ENCODE measurements at places on chromosomes 4 and X.

DNA sequence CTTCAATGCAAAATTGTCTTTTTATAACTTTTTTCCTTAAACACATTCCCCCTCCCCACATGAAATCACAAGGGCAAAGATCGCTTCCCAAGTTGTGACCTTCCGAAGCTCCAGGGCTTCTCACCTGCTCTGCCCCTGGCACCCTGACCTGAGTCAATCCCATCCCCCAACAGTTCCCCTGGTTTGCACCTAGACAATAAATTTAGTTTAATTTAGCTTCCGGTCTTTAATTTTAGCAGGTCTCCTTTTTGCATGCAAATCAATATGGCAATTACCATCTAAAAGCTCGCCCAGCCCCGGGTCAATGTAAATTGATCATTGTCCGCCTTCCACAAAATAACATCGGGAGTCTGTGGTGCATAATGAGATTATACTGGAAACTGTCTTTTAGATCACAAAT lies 6.8 kb downstream of the BCOR start:
- DNase-seq = no peak

DNA sequence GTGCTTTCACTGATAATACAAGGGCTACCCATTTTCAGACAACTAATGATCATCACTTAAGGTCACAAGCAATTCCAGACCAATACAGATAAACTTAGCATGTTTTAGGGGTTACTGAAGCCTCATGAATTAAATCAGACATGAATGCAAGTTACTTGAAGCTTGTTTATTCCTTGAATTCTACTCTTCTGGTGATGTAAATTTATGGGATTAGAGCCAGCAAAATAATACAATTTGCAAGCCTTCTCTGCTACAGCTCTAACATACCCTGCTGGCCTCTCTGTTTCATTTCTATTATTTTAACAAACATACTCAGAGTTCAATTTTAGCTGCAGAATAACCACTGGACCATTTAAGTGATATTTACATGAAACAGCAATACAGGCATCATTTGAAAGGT lies 60.7 kb downstream of the PCDH19 start:
- no peak for DNase-seq

GRCh38 chrX:13364230-13364857 lies 44.5 kb upstream of the ATXN3L start:
- DNase-seq = no peak

GRCh38 chrX:11103006-11103405 lies 8.1 kb upstream of the HCCS start:
- no peak for DNase-seq

- no peak for DNase-seq
Measured at GRCh38 chrX:103276581-103277002, at the start of gene TCEAL5. TSS of gene TCEAL5 (minus strand) at chrX:103276750. CDS start at chrX:103274563, 2,187 bp downstream.

GRCh38 chr4:182918791-182919302 lies 1.7 kb upstream of the DCTD start:
- DNase-seq = peak; percentile 22

DNA sequence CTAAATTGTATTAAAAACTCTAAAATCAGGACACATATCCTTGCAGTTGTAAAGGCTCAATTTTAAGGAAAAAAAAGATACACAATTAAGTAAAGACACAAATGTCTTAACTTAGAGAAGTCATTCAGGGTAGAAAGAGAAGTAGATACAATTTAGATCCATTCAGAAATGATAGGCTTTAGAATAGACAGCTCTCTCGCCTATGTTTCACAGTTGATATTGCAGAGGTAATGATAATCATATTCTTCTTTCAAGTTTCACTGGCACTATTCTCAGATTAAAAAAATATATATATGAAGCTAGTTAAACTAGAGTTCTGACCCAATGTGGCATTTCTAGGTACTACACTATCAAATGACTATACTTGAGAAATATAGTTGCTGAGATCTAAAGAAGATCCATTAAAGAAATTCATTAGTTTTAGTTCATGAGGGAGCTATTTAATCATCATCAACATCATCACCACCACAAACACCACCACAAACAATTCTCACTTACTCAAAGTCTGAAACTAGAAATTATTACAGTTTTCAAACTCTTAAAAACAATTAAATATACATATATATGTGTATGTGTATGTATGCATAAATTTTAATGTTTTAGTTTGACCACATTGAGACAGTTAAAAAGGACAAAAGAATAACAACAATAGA lies 93.1 kb downstream of the ANTXR2 start:
- no peak for DNase-seq

DNA sequence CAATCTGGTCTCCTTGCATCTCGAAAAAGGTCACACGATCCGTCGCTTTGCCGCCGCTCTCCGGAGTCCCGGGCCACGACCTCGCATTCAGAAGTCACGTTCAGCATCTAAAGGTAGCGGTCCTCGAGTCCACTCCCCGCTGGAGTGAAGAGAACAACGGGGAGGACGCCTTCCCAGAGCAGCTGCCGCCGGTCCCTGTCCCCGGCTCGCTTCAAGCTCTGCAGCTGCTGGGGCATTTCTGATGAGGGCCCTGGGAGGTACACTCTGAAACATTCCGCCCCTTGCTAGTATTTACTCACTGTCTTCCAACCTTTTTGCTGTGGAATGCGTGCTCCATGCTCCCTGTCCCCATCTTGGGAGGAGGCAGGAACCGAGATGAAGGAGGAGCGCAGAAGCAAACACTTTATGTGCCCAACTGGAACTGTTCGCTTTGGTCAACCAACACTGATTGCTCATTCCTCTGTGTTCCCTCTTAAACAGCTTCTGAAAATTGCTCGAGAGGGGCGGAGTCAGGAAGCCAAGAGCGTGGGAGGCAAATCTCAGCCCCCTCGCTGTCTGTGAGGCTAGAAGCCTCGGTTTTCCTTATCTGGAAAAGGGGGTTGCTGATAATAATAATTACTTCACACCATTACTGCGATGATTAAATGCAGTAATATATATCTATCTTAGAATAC lies 6.4 kb upstream of the VAMP7 start:
- DNase-seq = no peak

DNA sequence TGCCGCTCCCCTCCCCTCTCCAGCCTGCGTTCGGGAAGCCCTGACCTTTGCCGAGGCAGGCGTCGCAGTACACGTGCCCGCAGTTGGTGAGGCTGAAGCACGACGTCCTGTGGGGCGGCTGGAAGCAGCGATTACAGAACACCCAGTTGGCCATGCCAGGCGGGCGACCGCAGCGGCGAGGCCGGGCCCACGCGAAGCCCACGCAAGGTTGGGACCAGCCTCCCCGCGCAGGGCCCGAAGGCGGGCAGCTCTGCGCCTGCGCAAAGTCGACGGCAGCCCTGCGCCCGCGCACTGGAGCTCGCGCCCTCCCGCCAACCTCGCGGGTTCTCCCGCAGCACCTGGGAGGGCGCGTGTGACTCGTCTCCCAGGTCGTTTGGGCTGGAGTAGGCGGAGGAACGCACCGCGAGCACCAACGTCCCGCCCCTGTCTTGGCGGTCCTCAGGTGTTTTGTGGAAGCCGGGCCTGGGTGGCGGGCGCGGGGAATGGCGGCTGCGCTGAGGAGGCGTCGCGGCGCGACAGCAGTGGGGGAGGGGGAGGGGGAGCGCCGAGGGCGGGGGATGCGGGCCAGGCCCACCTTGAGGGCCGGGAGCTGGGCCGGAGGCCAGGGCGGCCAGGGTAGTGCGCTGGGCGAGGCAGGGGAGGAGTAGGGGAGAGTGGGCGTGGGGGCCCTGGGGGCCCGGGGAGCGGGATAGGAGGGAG lies at the start of gene RNF212:
Gene RNF212, minus strand, starts transcription at position 254 of the 699 bp plus-strand sequence. Its CDS starts 100 bp downstream, at position 154.
- DNase-seq = peak; percentile 28
